ENCODE measurements at places on chromosomes 6 and 20. TPM values are rescaled to one million over a fixed set of nuclear protein-coding genes. Genes with fewer than 3 reads are reported as not detected.

GRCh38 chr6:128129679-128130078 lies 228.8 kb upstream of the THEMIS start:
- DNase-seq, result no peak

DNA sequence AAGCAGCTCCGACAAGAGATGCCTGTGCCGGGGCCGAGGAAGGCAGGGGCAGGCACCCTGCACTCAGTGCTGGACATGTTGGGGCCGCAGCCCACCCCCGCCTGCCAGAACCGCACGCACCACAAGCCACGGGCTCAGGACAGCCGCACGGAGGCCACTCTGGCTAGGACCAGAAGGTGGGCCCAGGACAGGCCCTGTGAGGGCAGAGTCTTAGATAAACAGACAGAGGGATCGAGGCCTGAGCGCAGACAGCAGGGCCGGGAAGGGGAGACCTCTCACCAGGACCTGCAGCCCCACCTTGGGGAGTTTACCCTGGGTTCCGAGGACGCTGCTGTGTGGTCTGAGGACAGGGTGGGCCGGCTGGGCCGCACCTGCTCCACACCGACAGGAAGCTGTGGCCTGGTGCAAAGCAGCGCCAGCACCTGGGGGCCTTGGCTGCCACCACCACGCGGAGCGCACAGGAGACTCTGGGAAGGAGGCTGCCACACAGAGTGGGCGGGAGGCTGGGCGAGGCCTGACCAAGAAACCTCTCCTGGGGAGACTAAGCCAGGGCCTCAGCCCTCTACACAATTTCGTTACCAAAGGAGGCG lies 32.0 kb downstream of the KCNQ2 start:
- DNase-seq, result no peak

The COL21A1 gene
- 59.2 TPM for total RNA-seq

DNA sequence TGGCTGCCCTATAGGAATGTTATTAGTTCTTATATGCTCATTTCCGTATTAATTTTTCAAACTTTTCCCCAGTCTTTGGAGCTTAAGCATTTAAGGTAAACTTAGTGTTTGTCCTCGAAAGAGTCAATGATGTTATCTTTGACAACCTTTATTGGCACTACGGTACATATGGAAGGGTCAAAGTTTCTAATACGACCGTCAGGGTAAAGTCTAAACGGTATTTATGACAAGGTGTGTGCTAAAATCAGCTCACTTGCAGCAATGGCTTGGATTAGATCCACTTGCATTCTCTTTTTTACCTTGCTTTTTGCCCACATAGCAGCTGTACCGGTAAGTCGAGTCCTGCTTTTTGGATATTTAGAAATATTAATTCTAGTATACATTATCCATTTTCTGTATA lies at the start of gene MEP1A:
Gene MEP1A, plus strand, starts transcription at position 252 of the 400 bp plus-strand sequence. Its CDS starts 10 bp downstream, at position 262.
- peak; percentile 28 for DNase-seq

The HEY2 gene
- total RNA-seq, result 0.80 TPM

The HLA-DRB5 gene
- 9.7 TPM for total RNA-seq

The ETV7 gene
- total RNA-seq, result 0.88 TPM

DNA sequence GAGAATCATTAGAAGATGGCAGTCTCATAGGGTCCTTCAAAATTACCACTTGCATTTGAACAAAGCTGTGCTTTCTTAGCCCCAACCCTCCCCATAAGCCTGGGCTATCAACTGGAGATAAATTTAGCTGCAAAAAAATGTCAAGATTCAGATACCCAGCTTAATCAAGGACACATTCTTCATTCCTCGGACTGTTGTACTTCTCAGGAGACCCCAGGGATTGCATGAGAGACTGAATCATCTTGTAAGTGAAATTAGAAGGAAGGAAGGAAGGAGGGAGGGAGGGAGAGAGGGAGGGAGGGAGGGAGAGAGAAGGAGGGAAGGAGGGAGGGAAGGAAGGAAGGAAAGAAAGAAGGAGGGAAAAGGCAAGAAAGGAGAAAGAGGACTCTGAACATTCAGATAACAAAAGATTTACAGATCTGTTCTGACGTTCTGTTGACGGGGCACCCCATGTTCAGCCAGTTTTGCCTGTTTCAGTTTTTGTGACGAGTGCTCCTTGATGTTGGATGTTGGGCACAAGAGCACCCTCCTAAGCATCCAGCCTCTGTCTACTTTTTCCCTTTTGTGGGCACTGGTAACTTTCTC lies 498.7 kb downstream of the PREX1 start:
- DNase-seq, result no peak

DNA sequence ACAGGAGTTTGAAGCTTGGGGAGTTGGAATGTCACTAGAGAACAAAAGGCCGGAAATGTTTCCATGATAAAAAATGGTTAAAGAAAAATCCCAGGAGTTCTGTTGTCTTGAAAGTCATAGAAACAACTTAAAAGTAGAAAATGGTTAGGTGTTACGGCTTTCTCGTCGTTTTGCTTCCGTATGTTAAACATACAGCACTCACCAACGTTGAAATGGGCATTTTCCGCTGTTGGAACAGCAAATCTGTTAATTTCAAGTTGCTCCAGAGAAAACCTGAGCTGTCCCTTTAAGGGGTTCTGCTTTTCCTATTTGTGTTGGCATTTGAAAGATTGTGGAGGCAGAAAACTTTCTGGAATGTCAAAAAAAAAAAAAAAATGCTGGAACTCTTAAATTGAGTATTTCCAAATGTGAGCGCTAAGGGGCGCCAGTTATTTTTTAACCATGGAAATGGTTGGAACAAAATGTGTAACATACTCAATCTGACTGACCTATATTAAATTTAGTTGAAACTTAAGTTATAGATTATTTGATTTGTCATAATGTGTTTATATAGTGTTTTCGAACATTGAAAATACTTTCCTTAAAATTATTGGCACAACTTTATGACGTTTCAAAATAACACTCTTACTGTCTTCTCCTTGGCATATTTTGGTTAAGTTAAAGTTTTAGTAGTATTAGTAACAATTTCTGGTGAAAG lies 2.2 kb downstream of the QKI start:
- DNase-seq, result peak; percentile 81

DNA sequence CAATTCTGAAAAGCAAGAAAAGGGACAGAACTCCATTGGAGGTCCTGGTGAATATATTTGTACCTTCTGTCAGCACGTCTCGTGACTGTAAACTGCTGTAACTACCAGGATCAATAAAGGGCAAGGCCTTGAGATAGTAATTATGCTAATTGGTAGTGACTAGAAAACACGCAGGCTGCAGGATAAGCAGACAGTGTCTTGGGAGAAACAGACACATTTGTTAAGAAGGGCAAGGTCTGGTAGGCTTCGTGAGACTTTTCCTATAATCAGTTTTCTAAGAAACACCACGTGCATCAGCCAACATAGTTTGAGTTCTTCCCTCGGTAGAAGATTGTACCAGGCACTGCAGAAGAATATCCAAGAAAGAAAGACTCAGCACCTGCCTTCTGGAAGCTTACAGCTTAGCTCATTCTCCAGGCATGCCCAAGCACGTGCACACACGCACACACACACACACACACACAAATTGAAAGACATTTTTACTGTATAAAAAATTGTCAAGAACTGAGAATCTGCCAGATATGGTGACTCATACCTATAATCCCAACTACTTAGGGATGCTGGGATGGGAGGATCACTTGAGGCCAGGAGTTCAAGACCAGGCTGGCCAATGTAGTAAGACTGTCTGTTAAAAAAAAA lies 167.0 kb upstream of the SASH1 start:
- DNase-seq, result no peak

The DDAH2 gene
- 108 TPM for total RNA-seq

GRCh38 chr6:33589731-33590530 lies 9.9 kb upstream of the BAK1 start:
- peak; percentile 93 for DNase-seq

The SYS1 gene
- total RNA-seq, result 42.0 TPM

The SLC22A2 gene
- 0.43 TPM for total RNA-seq

The CDSN gene
- total RNA-seq, result not detected

GRCh38 chr20:13515291-13515690 lies 123.4 kb downstream of the TASP1 start:
- DNase-seq, result no peak

DNA sequence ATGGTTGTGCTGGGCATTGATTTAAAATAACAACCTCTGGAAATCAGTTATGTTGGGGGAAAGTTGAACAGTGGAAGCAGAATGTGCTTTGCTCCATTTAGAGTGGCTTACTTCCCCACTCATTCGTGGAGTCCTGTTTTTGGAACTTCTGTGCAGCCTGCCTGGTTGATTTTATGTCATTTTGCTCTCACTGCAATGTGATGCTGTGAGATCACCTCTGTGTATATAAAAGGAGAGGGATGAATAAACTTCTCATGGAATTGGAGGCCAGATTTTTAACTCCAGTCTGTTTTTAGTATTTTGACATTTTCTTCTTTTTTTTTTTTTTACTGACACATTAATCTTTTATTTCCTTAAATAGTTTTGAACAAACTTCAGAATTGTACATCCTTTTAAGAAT lies 139.0 kb downstream of the FNDC1 start:
- no peak for DNase-seq

DNA sequence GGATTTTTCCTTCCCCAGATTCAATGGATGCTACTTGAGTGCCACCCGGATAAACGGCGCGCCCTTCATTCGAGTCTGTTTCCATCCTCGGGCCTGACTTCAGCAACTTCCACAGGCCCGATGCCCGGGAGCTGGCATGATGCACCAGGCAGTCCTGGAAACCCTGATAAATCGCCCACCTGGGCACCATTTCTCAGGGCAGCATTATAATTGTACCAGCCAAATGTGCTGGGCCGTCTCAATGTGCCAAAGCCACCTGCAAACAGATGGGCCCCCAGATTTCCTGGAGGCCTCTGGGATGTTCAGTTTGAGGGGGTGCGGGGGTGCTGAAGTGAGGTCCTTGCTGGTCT lies 65.8 kb downstream of the NOL4L start:
- DNase-seq, result no peak

GRCh38 chr20:6855796-6856195 lies 88.3 kb downstream of the BMP2 start:
- no peak for DNase-seq

The PRSS16 gene
- 11.2 TPM for total RNA-seq

DNA sequence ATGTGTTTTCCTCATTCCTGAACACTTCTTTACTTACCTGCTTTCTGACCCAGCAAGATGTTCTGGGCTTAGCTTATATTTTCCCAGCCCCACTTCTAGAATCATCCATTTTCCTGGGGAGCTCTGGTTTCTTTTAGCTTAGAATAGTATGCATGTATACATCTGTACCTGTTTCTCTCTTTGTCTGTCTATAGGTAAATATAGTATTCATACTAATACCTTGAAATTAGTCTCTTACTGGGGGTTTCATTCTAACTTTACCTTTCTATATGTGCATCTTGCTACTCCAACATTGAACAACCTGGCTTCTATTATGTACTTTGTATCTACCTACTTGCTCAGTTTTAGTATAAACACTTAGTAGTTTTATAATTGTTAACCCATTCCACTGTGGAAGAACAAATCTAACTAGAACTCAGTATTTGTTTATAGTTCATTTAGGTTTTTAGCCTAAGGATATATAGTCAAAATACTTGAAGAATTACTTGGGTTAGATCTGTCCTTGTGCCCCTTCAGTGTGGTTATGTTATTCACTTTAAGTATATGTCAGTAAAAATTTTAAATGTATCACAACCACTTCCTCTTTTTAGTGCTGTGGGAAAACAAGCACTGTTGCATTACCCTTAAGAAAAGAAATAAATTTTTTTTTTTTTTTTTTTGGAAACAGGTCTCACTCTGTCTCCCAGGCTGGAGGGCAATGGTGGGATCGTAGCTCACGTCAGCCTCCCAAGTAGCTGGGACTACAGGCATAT lies 54.0 kb downstream of the ASXL1 start:
- no peak for DNase-seq

DNA sequence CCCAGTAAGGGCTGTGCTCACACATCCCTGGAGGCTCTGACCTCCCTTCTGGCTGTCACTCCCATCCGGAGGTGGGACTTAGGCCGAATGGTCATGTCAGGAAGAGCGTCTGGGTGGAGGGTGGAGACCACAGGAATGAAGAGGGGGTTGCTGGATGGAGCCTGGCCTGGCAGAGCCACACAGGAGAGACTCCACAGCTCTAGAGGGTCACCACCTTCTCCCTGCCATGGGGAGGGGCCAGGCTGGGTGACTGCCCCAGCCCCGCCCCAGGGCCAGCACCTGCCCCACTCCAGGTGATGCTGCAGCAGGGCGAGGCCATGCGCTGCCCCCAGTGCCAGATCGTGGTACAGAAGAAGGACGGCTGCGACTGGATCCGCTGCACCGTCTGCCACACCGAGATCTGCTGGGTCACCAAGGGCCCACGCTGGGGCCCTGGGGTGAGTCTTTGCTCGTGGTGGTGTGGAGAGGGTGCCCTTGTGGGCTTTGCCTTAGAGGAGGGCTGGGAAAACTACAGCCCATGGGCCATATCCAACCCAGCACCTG lies 20.6 kb downstream of the RBCK1 start:
- no peak for DNase-seq

DNA sequence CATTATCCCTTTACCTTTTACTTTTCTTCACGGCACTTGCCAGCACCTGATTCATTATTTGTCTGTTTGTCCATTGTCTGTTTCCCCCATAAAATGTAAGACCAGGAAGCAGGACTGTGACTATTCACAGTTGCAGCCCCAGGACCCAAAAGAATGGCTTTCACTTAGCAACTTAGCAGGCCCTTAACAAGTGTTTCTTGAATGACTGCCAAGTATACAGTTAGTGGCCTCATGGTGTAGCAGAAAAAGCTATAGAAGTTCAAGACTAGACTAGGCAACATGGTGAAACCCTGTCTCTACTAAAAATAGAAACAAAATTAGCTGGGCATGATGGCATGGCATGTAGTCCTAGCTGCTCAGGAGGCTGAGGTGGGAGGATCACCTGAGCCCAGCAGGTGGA lies 4.3 kb downstream of the SLC26A8 start:
- DNase-seq, result no peak

DNA sequence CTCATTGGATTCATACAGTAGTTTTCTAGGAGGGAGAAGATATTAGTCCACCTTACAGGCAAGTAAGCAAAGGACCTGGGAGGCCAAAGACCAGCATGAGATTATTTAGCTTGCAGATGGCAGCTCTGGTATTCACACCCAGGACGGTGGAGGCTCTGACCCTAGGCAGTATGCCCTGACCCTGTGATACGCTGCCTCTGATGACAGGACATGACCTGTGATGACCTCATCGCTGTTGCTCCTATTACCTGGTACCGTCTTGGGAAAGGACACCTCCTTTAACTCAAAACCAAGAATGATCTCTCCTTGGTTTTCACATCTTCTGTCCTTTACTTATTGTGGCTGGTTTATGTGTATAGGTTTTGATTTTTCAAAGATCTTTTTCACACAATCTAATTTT lies 298.6 kb downstream of the CLIC5 start:
- no peak for DNase-seq

DNA sequence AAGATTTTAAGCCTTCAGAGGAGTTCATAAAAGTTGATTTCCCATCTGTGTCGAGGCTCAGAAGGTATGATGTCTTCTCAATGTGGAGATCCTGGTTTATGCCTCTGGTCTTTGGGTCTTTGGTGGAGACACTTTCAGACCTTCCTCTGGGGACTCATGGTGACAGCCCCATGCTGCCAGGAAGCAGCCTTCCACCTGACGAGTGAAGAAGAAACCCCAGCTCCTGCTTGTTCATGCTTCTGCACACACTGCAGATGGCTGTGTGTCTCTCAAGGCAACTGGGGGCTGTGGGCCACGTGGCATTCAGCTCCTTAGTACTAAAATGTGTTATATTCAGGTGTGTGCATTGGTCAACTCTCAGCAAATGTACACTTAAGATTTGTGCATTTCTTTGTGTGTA lies 4.9 kb upstream of the SCP2D1 start:
- no peak for DNase-seq

- no peak for DNase-seq
These were observed 9.8 kb upstream of the NDUFAF4 start for GRCh38 chr6:96907498-96907897.

The FGD2 gene
- 2.5 TPM for total RNA-seq
